ENCODE measurements at places on chromosomes 12 and 14.
A peak's percentile ranks its signal among the peaks of the same experiment; 100 is the strongest.

- no peak for DNase-seq
These were observed 8.6 kb downstream of the FGD6 start for GRCh38 chr12:95208678-95209077.

DNA sequence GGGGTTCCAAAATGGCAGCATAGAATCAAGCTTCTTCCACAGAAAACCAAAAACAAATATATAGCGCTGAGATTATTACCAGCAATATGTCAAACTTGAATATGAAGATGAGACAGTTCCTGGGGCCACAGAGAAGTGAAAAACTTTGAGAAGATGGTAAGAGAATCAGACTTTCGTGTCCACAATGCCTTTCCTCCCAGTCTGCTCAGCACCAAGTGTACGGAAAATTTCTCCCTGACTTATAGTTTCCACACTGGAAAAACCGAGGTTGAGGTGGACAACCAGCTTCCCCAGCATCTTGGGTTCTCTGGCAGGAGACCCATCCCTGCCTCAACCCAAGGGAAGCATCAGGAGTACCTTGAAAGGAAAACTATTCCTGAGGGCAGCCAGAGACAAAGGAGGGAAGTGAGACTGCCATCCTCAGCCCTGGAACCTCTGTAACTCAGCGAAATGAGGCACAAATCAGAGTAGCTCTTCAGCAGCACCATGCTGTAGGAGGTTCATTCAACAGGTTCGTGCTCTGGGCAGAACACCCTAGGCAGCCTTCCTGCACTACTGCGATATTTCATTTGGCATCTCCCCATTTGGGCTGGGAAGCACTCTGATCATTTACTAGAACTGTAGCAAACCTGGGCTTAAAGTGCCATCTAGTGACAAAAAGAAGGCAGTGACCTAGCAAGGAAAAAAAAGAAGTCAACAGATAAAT, 52.4 kb upstream of the CAPRIN2 start:
- no peak for DNase-seq

DNA sequence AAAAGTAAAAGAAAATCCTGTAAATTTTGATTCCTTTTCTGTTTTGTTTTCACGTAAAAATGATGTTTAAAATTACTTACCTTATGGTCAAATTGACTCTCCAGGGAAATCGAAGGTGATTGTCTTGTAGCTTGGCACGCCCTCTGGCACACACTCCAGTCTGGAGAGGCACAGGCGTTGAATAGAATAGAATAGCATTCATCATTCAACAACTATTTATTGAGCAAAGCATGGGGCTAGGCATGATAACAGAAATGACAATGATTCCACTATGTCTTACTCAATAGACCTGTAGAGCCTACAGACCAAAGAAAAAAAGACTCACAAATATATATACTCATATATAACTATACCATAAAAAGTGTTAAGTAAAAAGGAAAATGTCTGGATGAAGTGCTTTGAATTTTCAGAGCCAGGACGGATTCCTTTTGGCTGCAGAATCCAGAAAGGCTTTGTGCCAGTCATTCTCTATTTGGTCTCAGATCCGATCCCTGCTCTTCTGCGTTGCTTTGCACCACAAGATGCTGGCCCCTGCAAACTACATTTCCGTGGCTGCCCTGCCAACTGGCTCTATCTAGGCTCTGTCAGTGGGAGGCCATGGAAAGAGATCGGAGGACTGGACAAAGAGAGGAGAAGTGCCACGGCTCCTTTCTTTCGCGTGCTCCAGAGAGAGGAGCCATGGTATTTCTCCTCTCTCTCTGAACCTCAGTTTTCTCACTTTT, 231.8 kb downstream of the CRADD start:
- peak; percentile 72 for DNase-seq

GRCh38 chr14:76015191-76015590, 29.6 kb downstream of the IFT43 start:
- DNase-seq: no peak

- DNase-seq: no peak
These were observed 344 bp downstream of the SPTLC2 start for GRCh38 chr14:77616133-77616453.

DNA sequence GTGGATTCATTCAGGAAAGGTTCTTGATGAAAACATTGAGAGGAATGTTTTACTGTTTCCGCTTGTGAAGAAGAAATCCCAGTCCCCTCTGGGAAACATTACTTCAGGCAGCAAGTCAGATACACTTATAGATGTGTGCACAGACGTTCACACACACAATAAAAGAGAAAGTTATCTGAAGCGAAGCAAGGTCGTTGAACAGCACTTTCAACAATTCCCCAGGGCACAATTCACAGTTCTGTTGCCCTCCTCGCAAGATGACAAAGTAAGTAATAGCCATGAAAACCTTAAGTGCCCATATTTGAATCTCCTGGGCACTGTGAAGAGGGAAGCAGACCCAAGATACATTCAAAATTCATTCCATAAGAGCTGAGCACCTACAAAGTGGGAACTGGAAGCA, 156.6 kb upstream of the CAND1 start:
- no peak for DNase-seq

All from right forelimb (tissue), 1 donor.